ENCODE measurements at places on chromosomes 6 and 20. TPM values are rescaled to one million over a fixed set of nuclear protein-coding genes. Genes with fewer than 3 reads are reported as not detected.

DNA sequence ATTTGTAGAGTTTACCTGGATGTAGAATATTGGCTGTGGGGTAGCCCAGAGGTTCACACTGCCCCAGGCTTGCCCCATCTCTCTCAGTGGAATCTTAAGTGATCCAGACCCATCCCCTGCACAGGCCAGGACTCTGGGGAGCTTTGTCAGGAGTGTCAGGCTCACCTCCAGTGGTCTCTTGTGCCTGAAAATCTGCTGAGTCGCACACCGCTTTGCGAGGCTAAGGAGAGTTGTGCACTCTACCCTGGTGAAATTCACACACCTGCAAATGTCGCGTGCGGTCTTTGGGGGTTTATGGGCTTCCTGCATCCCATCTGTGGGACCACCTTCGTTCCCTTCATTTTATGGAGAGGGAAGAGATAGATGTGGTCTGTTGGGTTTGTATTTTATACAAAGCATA is 63.6 kb upstream of the KIF25 start:
- no peak for DNase-seq

DNA sequence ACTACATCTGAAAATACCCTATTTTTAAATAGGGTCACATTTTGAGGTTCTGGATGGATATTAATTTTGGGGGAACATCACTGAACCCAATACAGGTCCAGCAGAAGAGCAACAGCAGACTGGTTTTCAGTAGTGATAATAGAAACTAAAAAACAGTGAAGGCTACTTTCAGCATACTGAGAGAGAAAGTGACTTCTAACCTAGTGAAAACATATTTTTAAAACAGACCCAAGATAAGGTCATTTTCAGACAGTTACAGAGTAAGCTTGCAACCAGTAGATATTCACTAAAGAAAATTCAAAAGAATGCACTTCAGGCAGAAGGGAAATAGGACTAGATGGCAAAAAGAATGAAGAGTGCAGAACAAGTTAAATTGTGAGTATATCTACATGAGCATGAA is 42.0 kb upstream of the TMEM244 start:
- DNase-seq: no peak

- DNase-seq: no peak
These were observed 14.4 kb downstream of the PFDN4 start for GRCh38 chr20:54221996-54222890.

MCCD1 gene
- not detected for total RNA-seq

PPIL1 gene
- 90.1 TPM for total RNA-seq

RAMACL gene
- 0.11 TPM for total RNA-seq

GJA1 gene
- 0.67 TPM for total RNA-seq

ADIG gene
- not detected for total RNA-seq
